WERI-Rb-1 (cell line): ENCODE measurements at places on chromosomes 16 and 17.

GRCh38 chr16:23960081-23960885 lies 124.5 kb downstream of the PRKCB start:
- DNase-seq, result no peak

DNA sequence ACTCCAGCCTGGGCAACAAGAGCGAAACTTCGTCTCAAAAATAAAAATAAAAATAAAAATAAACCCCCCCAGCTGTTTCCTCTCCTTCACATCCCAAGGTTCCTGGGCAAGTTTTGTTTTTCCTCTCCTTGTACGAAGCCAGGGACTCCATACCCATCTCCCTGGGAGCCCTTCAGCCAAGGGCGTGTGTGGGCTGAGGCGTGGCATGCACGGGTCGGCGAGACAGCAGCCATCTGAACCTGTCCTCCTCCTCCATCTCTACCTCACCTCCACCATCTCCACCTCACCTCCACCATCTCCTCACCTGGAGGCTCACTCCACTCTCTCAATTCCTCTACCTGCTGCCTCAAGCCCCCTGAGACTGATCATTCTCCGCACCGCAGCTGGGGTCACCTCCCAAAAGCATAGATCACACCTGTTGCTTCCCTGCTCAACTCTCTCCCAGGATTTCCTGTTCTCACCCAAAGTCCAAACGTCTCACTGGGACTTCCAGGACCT lies 16.9 kb downstream of the AANAT start:
- no peak for DNase-seq

GRCh38 chr17:82869536-82869935 lies 29.7 kb upstream of the ZNF750 start:
- DNase-seq, result no peak

DNA sequence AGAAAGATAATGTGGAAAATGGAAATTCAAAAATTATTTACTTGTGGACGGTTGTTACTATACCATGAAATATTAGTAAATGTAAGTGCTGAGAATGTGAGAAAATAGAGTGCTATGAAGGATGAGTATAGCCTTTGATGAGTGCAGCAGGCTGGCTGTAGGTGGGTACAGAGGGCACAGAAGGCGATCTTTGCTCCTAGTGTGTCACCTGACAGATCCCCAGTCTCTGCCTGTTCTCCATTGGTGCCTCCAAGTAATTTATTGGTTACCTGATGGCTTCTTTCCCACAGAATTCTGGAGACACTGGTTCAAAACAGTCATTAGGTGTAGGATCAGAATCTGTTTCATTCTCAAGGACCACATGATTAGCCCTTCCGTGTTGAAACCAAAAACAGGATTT lies 28.9 kb downstream of the ABCA9 start:
- DNase-seq, result no peak

DNA sequence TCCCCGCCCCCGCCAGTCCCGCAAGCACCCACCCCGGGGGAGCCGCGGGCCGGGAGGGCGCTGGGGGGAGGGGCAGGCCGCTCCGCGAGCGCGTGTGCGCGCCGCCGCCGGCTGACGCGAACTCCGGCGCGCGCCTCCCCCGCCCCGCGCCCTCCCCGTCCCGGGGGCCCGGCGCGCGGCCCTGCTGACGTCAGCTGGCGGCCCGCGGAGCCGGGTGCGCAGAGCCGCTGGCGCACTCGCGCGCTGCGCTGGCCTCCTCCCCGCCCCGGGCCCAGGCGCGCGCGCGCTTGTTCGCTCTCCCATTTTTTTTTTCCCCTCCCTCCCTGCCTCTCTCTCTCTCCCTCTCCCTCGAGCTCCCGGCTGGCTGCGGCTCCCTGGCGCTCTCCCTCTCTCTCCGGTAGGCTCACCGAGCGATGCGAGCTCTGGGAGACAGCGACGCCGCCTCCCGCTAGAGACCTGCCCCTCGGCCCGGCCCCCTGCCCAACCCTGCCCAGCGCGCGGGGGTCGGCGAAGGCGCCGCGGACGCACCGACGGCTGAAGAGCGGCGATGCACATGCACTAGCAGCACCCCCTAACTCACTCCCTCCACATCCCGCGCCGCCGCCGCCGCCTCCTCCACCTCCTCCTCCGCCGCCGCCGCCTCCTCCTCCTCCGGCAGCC lies at the start of gene GNAO1:
Gene GNAO1, plus strand, starts transcription at position 334 of the 660 bp plus-strand sequence. CDS start 747 bp downstream, outside the sequence.
- DNase-seq, result peak; percentile 72

GRCh38 chr17:35084987-35085386 lies 21.5 kb upstream of the RFFL start:
- no peak for DNase-seq

DNA sequence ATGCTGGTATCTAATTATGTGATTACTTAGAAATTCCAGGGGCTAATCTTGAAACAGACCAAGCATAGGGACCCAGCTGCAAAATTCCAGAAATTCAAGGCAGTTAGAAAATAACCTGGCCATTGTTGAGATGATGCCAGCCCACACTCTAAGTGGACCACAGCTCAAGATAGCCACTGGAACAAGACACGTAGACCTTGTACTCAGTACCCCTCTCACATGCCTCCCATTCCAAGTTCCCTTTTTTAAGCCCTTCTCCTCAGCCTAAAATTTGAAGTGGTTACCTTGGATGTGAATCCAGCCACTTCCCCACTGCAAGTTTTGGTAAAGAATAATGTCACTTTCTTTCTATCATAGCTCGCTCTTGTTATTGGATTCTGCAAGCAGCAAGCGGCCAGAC lies 4.1 kb upstream of the ZNF19 start:
- no peak for DNase-seq

DNA sequence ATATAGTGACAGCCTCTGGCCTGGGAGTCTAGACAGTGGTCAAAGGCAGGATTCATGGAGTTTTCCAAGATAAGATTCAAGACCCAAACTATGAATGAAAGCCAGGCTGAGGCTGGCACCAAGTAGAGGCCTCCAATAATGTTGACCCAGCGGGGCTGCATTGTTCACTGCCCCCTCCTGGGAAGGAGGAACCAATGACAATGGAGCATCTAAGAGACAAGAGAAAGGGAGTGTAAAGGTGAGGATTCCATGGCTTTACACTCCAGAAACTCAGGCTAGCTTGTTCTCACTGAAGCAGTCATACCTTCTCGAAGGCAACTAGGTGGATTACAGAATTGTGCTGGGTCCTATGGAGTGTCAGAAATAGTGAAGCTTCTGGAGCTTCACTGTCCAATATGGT lies 380.3 kb downstream of the WWOX start:
- DNase-seq, result no peak

DNA sequence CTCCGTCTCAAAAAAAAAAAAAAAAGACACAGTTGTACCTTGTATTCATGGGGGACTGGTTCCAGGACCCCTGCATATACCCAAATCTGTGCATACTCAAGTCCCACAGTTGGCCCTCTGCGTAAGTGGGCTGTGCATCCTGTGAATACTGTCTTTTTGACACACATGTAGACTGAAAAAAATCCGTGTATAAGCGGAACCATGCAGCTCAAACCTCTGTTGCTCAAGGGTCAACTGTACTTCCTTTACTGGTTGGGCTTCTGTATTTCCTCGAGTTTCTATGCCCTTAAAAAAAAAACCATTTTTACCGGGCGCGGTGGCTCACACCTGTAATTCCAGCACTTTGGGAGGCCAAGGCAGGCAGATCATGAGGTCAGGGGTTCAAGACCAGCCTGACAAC lies 52.3 kb downstream of the GRB2 start:
- DNase-seq, result no peak

DNA sequence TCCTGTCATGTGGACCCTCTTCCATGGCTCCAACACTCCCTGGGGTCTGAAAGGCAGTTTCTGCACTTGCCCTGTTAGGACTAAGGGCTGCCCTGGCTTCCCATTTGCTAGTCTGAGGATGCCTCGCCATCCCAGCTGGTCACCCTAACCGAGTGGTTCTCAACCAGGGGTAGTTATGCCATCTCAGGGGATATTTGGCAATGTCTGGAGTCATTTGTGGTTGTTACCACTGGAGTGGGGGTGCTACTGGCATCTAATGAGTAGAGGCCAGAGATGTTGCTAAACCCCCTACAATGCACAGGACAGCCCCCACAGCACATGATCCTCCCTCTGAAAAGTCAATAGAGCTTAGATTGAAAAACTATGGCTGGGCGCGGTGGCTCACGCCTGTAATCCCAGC lies 26.9 kb upstream of the CDH1 start:
- DNase-seq, result no peak

GRCh38 chr17:39781031-39781860 lies 43.5 kb downstream of the GRB7 start:
- no peak for DNase-seq

- no peak for DNase-seq
Observed at GRCh38 chr16:68689921-68690320, 44.8 kb downstream of the CDH3 start.

- no peak for DNase-seq
Observed at GRCh38 chr17:5236938-5237540, 2.4 kb upstream of the SCIMP start.

DNA sequence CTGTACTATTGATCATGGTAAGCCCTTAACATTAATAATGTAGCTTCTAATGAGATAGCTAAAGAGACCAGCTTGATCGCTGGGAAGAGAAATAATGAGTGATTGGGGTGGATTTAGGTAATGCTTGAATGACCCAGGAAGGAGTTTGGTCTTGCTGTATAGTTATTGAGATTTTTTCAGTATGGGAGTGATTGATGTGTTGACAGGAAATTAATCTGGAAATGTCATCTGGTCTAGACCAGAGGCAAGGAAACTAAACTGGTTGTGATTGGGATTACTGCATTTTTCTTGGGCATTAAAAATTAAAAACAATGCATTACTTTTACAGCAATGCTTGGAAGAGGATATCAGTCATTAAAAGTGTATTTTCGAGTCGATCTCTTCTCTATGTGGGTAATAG lies 11.8 kb downstream of the TEFM start:
- no peak for DNase-seq

DNA sequence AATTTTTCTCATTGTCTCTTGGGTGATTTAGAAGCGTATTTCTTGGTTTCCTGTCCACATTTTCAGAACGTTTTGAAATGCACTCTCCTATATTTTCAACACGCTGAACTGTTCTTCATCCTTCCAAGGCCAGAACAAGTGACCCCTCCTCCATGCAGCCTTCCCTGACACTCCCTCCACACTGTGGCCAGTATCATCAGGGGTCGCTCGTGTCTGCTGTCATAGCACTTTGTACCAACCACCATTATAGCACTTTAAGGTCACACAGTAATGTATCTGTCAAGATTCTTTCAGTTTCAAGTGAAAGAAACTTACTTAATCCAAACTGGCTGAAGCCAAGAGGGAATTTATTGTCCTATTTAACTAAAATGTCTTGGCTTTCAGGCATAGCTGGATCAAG lies 17.5 kb upstream of the IL21R start:
- DNase-seq, result no peak

- DNase-seq, result peak; percentile 26
Observed at GRCh38 chr17:17416007-17416399, 60.8 kb upstream of the MED9 start.

- DNase-seq, result no peak
Observed at GRCh38 chr17:81460856-81461460, 51.6 kb downstream of the ACTG1 start.

- DNase-seq, result no peak
Observed at GRCh38 chr17:30520882-30521281, 43.7 kb downstream of the GOSR1 start.

GRCh38 chr16:84663433-84664101 lies 15.3 kb downstream of the KLHL36 start:
- DNase-seq, result no peak

- DNase-seq, result peak; percentile 92
Observed at GRCh38 chr17:49567871-49568694, 7.6 kb upstream of the NXPH3 start.

DNA sequence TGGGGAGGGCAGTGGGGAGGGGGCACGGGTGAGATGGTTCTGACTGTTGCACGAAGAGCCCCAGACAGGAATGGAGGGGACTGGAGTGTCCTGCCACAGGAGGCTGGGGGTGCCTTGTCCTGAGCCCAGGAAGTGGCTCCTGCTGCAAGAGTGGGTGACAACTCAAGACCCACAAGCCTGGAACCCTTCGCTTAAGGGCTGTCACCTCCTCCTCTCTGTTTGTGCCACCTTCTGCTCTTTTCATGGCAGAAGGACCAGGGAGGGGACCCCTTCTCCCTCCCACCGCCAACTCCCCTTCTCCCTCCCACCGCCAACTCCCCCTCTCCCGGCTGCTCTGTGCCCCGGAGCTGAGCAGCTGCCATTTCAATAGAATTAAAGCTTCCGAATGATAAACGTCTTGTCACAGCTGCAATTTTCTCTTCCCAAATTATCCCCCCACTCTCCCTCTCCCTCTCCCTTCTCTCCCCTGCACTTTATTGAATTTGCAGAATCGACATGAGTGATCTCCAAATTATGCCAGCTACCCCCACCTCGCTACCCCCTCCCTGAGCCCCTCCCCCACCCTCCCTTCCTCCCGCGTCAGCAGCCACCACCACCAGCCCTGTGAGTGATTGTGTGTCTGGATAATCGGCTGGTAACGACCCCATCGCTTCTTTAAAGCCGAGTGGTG lies 13.7 kb downstream of the GJD3 start:
- DNase-seq, result peak; percentile 70

- no peak for DNase-seq
Observed at GRCh38 chr17:75555679-75556153, 30.2 kb downstream of the LLGL2 start.

DNA sequence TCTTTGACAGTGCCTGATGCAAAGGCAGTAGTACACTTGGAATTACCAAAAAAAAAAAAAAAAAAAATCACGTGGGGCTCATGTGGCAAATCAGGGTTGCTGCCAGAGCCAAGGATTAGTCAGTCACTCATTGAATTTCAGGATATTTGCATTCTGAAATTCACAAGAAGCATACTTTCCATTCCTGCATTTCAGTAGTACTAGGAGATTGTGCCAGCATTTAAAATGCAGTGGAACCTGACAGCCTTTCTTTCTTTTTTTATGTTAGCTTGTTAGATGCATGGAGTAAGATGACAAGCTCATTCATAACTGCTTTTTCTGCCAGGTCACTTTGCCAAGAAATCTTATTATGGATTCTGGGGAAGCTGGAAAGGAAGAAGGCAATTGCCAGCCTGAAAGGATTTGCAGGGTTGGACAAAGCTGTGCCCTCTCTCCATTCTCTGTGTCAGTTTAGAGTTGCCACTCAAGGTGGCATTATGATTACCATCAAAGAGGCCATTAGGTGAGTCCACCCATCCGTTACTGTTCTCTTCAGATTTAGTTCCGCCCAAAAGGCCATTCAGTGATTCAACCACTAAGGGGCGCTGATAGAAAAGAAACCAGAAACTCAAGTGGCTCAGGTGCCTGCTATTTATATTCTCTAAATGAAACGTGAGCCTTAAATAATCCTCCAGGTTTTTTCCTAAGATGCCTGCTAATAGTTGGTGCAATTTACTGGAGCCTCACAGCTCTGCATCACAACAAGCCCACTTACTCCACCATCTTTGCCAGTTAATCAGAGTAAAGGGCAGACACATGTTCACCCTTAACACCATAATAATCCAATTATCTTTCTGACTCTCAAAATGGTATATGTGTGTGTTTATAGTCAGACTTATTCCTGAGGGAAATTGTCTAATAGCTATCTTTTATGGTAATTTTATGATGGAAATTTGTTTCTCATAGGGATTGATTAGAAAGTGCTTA lies 59.0 kb downstream of the TANGO6 start:
- peak; percentile 67 for DNase-seq
